ENCODE measurements at places on chromosomes 11 and 22.

- DNase-seq, result no peak
- H3K4me3 ChIP-seq, result no peak overlapping the region
- H3K36me3 ChIP-seq, result no peaks in the 10 kb centered on the region
These were observed 25.9 kb downstream of the KMT2A start for GRCh38 chr11:118462178-118462577.

GRCh38 chr22:36934418-36935312 is 21.2 kb downstream of the CSF2RB start:
- no peak for DNase-seq
- H3K27ac ChIP-seq, result no peak overlapping the region
- no peaks in the 10 kb centered on the region for H3K36me3 ChIP-seq

DNA sequence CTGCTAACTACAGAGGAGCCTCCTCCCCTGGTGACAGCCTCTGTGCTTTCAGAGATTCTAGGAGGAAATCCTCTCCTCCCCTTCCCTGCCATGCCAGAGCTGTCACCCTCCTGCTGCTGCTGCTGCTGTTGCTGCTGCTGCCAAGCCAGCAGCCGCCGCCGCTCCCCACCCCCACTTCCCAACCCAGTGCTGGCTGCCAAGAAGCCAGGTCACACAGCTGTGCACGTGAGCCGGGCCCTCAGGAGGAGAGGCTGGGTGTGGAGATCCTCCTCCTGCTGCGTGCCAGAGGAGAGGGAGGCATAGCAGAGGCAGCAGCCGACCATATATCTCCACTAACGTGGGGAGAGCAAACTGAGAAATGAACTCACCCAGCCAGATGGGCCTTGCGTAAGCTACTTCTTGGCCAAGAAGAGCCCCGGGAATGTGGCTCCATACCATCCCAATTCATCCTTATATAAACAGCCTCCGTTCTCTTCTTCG is 12.4 kb downstream of the CRY2 start:
- peak; percentile 96 for DNase-seq
- peak overlapping the region; percentile 12 for H3K4me3 ChIP-seq
- H3K27ac ChIP-seq, result peak overlapping the region; percentile 84
- H3K36me3 ChIP-seq, result peaks cover 45% of the 10 kb centered on the region

- no peak overlapping the region for H3K4me3 ChIP-seq
- H3K27ac ChIP-seq, result peak overlapping the region; percentile 20
- H3K4me1 ChIP-seq, result peaks cover 25% of the 10 kb centered on the region
- H3K27me3 ChIP-seq, result no peaks in the 10 kb centered on the region
These were observed 63.2 kb upstream of the FIBIN start for GRCh38 chr11:26930518-26931247.
